ENCODE measurements at places on chromosomes 12 and 14.

DNA sequence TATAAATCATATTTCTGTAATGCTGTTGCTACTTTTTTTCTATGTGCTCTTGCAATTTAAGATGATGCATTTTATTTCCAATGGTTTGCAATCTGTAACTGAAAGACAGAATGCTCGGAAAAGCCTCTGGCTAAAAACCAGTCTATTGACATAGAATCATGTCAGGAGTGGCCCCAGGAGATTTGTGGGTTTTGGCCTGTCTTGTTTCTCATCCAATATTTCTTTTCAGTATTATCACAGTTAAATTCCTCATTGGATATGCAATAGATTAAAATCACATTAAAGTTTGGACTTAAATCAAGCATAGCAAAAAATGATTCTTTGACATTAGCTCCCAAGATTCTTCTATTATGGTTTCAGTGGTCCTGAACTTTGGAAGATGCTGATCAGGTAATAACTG lies 19.1 kb upstream of the SLC38A2 start:
- DNase-seq = no peak

- no peak for DNase-seq
Measured at GRCh38 chr12:9971181-9971580, at the start of gene CLEC12A. CLEC12A (plus strand) TSS chr12:9971409; CDS start chr12:9971597, 188 bp downstream.

GRCh38 chr12:105998561-105998960 lies 140.2 kb downstream of the NUAK1 start:
- DNase-seq = no peak

DNA sequence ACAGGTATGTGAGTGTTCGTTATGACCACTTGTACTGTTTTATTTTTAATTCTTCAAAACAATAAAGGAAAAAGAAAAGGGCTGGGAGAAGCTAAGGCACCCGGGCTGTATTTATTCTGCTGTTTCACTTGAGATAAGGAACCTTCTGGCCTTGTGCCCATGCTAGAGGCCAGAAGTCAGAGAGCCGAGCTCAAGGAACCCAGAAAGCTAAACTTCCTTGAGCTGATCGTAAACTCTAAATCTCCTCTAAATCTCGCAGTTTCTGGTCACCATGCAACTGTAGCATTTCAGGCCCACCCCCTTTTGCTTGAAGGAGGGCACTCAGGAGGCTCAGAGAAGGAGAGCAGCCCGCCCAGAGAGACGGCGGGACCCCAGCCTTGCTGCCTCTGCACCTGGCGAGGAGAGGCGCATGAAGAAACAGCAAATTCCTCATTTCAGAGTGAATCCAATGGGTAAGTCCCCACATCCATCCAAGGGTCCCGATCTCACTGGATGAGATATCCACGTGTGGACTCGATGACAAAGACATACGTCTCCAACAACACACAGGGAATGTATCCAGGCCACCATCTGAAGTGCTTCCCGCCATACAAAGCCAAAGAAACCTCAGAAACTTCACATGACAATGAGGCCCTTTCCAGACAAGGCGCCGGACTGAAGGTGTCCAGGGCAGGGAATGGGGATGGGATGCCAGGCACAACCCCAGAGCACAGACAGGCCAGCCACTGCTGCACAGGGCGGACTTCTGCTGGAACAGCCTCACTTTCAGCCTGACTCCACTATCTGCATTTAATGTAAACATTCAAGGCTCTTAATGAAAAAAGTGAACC lies 14.6 kb downstream of the CCDC88C start:
- no peak for DNase-seq

DNA sequence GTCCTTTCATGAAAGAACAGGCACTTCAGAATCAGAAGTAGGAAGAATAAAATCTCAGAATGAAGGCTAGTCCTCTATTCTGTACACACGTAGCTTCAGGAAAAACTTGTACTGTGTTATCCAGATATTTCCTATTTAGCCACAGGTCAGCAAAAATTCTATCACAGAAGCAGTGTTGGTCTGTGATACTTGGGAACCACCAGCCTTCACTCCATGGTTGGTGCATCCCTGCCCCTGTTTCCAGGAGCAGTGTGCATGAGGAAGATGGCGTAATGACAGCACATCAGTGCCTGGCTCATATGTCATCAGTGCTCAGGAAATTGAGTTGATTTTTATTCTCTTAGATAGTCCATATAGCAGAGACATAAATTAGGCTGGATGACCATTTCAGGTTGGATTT lies 87.7 kb downstream of the SAMD4A start:
- DNase-seq = no peak

DNA sequence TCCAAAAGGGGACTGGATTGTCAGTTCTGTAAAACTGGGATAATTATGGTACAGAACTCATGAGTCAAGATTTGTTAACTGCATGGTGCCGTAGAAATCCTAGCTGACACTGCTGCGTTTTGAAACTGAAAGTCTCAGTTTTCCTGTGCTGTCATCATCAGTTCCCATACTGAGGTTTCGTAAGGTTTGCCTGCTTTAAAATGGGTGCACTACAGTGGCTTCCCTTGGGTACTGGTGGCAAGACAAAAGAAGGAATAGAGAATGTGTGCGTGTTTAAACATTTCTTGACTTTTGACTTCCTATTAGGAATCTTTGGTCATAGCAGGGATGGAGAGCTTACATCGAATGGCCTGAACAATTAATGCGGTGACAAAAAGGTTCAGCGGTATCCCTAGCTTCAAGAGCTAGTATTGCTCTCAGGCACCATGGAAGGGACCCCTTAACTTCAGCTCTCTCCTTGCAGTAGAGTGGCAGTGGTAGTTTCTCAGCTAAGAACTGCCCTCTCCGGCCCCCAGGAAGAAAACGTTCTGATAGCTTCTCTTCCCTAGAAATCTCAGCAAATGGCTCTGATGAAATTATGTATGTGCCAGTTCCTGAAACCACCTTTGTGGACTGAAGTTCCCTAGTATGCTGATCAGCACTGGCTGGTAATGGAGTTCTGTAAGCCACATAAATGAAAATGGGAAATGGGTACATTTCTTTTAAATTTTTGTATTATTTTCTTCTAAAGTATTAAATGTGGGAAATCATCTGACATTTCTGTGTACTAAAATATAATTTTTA lies 28.9 kb downstream of the ANO6 start:
- DNase-seq = no peak

- no peak for DNase-seq
Measured at GRCh38 chr12:76284816-76285750, 63.1 kb downstream of the BBS10 start.

DNA sequence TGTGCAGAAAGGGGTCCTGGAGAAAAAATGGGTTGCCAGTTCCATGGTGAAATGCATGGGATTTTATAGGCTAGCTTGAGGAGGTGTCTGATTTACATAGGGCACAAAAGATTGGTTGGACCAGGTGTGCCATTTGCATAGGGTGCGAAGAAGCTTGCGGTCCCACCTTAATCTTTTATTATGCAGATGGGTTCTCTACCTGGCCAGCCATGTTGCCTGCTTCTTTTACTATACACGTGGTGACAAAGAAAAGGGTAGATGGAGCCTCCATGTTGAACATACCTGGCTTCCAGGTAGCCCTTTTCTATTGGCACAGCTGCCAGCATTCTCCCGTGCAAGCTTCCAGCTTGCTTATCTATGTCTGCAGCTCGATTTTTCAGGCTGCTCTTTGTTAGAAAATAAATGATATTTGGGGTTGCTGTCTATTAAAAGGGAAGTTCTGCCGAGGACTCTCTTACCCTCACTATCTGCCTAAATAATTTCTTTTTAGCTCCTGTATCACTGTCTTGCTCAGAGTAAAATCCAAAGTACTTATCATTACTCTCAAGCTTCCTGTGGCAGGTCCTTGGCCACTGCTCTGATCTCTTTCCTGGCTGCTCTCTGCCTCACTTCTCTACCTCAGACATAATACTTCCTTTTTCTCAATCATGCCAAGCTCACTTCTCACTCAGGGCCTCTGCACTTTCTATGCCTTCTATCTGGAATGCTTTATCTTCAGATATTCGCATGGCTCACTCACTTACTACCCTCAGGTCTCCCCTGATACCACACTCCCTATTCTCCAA lies 216.0 kb upstream of the DAAM1 start:
- no peak for DNase-seq

GRCh38 chr12:127293507-127294310 lies 973.3 kb upstream of the TMEM132C start:
- no peak for DNase-seq

GRCh38 chr14:59755409-59756135 lies 115.0 kb downstream of the RTN1 start:
- DNase-seq = no peak

DNA sequence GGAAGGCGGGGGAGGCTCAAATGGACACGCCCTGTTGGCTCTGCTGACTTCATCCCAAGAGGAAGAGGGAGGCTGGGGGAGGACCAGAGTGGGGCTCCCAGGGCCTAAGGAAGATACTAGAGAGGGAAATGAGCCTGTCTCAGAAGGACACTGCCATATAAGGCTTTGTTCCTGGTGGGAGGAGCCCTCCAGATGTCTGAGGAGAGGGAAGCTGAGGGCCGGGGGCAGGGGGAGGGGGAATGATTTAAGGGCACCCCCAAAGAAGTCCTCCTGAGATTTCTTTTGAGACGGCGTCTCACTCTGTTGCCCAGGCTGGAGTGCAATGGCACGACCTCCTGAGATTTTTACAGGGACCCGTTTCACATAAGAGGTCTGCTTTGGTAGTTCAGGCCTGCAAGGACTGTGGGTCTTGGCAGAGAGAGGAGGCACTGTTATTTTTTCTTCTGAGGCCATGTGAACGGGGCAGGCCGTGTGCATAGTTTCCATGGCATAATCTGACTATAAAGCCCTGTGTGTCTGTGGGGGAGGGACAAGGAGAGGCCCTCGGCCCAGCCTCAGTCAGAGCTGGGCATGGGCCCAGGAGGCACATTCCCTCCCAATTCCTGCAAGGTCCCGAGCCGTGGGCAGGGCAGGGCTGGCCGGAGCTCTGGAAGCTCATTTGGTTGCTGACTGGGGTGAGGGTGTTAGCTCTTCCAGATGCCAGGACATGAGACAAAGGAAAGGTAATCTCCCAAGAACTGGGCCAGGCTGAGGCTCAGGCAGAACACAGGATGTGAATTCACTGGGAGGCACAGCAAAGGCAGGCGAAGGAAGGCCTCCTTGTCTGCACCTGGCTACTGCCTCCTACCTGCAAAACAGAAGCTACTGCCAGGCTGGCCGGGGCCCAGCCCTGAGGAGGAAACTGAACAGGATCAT lies 22.2 kb upstream of the PLEKHG3 start:
- DNase-seq = no peak

DNA sequence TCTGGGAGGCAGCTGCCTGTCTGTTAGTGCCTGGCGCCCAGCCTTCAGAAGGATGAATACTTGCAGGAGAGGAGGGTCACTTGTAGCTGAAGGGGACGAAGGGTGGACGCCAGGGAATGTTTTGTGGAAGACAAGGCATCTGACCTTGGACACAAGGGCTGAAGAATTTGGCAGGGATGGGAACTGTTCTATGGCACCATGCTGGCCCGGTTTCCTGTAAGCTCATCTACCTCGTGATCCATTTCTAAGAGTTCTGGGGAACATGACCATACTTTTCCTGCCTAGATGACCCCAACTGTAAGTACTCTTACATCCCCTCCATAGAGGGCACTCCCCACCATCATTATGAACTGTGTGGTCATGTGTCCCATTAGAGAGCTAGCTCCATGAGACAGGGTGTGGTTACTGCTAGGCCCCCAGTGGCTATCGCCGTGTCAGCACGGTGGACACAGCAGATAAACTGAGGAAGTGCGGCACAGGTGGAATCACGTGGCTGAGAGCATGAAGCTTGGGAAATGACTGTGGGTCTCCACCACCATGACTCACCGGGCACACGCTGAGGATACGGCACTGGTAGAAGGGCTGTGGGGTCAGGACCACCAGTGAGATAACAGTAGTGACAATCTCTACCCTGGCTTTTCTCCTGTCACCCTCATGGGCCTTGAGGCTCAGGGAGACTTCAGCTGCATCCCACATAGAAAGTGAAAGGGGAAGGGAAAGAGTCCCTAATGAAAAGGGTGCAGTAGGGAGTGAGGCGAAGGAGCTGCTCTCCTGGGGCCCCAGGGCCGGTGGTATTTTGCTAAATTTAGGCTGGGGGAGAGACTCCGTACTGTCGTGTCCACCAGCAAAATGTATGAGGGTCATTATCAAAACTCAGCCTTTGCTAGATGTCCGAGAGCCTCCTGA lies 252.6 kb downstream of the FOXN3 start:
- no peak for DNase-seq

DNA sequence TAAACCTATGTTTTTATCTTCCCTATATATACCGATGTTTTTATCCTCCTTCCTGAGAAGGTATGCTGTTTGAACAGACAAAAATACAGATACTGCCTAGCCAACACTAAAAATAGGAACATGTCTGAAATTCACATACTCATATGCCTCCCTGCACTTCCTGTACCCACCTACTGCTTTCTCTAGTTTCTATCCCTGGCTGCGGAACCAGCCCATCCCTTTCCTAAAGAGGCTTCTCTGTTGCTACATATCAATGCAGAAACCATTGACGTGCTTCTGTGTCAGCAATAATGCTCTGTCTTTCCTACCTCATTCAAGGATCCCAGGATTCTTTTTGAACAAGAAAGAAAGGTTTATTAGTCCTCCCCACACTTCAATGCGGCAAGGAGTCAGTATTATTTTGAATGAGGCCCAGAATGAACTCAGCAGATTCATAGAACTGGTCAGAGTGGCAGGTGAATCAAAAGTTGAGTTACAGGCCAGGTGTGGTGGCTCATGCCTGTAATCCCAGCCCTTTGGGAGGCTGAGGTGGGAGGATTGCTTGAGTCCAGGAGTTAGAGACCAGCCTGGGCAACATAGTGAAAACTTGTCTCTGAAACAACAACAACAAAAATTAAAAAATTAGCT lies 67.8 kb upstream of the NAP1L1 start:
- DNase-seq = no peak

DNA sequence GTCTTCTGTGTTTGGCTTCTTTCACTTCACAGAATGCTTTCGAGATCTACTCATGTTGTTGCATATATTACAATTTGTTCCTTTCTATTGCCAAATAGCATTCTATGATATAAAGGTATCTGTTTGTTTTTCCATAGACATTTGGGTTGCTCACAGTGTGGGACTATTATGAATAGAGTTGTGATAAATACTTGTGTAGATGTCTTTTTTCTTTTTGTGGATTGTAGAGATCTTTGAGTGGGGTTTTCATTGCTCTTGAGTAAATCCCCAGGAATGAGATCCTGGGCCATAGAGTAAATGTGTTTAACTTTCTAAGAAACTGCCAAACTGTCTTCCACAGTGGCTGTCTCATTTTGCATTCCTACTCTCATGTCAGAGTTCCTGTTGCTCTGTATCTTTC lies 24.9 kb upstream of the CEBPE start:
- no peak for DNase-seq
